Stimulated activated CD4-positive, alpha-beta T cell treated with anti-CD3 and anti-CD28 coated beads, Interleukin-1b, Interleukin-23, amount 100 ng/mL, for 1 hour (primary cell): ENCODE measurements at places on chromosomes 7 and 10.

- DNase-seq = no peak
Measured at GRCh38 chr7:94418851-94419250, 24.2 kb downstream of the COL1A2 start.

GRCh38 chr7:96287559-96287958 is 34.3 kb downstream of the SLC25A13 start:
- DNase-seq = no peak

DNA sequence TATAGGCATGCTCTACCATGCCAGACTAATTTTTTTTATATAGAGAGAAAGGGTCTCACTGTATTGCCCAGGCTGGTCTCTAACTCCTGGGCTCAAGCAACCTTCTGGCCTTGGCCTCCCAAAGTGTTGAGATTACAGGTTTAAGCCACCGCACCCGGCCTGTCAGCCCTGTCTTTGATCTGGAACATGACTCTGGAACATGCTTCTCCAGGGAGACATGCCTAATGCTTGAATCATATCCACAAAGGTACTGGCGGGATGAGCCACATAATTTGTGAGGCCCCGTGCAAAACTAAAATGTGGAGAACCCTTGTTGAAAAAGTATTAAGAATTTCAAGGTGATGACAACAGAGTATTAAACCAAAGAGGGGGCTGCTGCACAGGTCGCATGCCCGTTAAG is 282.8 kb downstream of the ARHGAP12 start:
- DNase-seq = no peak

DNA sequence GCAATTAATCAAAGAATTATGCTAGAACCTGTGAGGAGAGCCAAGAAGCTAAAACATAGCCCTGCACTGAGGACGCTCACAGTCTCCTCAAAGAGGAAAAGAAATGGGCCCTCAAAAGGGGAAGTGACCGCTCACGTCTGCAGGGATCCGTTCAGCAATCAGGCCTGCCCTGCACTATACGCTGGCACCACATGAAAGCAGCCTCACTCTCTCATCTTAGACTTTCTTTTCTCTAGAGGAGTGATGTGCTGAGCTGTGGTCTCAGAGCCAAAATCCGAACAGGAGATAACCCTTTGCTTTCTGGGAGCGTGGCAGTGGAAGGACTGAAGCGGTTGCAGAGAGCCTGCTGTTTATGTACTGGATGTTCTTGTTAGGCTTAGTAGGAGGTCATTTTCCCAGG is 6.3 kb upstream of the IL2RA start:
- no peak for DNase-seq

DNA sequence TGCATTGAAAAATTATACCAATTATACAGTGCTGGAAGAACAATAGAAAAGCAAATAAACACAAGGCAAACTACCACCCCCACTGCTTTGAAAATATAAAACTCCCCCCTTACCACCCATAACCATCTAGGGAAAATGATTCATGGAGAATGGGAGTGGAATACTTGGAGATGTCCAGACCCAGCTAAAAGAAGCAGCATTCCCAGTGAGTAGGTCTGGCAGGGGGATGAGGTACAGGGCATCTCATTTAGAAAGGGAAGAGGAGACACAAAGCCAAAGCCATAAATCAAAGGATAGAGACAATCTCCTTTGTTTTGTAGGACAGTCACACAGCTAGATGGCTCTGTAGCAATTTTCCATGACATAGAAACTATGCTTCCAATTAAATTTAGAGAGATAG is 36.0 kb upstream of the DGKI start:
- DNase-seq = no peak

DNA sequence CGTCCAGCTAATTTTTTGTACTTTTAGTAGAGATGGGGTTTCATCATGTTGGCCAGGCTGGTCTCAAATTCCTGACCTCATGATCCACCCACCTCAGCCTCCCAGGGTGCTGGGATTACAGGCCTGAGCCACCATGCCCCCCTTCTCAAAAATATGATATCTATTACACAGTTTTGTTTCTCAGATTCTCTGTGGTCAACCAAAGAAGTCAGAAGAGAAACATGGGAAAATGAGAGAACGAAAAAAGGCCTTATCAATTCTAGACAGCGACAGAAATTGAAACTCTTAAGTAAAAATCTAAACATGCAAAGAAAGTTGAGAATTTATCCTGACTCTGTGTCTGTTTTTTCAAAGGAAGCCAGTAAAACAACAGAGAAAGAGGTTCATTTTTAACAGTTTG is 283.8 kb upstream of the PLXDC2 start:
- no peak for DNase-seq

DNA sequence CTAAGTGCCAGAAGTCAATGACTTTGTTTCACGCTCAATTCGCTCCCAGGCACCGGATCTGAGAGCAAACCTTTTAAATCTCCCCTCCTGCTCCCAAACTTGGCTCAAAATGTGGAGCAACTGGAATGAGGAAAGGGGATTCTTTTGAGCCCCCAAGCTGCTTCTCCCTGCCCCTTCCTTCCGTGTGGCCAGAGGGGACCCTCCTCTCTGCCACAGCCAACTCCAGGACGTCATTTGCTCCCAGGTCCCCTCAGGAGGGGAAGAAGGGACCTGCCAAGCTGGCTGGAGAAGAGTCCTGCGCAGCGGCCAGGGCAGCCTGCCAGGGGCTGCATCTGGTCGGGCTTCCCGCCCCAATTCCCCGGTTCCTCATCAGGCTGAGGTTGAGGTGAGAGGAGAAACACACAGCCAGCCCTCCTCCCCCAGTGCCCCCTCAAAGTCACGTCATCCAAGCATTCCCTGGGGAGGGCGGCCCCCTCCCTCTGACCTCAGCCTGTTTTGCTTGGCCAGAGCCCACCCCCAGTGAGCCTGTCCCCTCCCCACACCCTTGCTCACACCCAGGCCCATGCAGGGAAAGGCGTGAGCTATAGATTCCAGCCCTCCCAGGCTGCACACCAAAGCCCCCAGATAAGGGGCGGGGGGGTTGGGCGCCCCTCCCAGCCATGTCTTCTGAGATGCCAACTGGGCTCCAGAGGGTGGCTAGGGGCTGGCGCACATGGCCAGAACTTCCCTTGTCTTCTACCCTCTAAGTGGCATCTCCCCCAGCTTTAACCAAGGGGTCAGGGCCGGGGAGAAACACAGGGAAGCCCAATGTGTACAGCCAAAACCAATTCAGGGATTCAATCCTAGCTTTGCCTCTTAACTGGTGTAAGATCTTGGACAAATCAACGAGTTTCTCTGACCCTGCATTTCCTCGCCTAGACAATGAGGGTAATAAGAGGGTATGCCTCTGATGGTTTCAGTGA is 35.0 kb downstream of the SH3PXD2A start:
- no peak for DNase-seq

GRCh38 chr7:54877683-54878082 is 118.7 kb upstream of the SEC61G start:
- DNase-seq = no peak

- DNase-seq = no peak
Measured at GRCh38 chr7:130958846-130959245, 224.8 kb upstream of the KLF14 start.

GRCh38 chr10:131778842-131779241 is 122.0 kb upstream of the PPP2R2D start:
- DNase-seq = no peak

DNA sequence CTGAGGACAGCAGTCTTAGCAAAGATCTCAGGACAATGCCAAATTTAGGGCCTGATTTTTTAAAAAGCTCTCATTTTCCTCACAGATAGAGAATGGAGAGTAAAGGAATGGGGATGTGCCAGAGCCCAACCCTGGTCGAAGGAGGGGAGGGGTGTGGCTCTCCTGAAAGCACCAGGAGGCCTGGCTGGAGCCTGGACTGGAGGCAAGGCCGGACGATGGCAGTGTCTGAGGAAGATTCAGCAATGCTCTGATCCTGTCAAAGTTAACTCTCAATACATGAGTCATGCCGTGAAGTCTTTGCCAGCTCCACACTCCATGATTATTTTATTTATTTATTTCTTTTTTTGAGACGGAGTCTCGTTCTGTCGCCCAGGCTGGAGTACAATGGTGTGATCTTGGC is 108.3 kb downstream of the UPF2 start:
- DNase-seq = no peak

DNA sequence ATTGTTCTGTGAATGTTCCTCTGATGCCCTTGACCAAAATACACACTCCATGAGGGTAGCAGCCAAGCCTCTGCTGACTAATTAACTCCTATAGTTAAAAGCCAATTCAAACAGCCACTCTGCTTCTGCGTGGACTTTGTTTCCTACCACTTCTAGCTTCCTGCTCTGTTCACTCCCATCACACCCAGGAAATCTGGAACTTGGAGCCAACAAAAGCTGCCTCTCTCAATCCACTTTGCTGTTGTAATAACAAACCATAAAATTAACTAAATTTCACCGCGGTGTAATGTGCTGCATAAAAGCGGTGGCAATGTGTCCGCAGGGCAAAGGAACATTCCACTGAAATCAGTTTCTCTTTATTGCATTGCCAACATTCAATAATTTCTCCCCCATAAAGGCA is 239.5 kb downstream of the PLXNA4 start:
- no peak for DNase-seq

- no peak for DNase-seq
Measured at GRCh38 chr7:159197066-159197975, 52.7 kb upstream of the VIPR2 start.

DNA sequence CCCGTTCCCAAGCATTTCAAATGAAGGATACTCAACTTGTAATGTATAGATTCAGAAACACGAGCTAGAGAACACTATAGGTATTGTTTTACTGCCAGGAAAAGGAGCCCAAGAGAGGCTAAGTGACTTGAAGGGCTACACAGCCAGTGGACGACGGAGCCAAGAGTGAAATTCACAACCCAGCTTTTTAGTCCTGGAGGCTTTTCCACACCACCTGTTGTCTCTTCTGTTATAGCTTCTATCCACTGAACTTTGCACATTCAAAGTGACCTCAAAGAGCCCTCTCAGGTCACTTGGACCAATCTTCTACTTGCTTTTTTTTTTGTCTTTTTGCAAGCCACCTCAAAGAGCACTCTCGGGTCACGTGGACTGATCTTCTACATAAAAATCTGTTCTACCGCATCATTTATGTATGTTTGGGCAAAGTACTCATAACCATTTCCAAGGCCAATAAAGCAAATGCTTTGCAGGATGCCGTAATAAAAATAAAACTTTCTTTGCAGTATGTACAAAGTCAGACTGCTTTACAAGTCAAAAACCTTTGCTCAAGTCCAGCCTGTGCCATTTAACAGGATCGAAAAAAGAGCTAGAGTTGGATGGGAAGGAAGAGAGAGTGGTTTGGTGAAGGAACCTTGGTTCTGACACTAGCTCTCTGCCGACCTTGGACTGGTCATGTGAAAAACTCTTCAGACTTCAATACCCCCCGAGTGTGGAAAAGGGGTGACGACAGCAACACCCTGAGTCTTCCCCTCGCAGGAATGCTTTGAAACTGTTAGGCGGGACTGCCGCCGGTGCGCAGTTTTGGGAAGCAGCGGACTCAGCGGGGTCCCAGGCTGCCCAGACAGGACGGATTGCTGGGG is 821 bp downstream of the SLC35B4 start:
- no peak for DNase-seq
